ENCODE measurements at places on chromosomes 2 and 18.

DNA sequence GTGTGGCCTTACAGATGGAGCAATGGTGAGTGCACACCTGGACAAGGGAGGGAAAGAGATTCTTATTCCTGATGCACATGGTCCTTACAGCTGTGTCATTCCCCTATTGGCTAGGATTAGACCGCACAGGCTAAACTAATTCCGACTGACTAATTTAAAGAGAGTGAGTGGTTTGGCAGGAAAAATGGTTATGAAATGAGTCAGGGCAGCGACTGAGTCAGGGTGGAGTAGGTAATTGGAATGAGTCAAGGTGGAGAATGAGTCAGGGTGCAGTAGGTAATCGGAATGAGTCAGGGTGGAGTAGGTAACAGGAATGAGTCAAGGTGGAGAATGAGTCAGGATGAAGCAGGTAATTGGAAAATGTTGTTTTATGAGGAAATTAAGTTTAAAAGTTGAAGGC is 1353.7 kb upstream of the LRRTM1 start:
- DNase-seq = no peak

GRCh38 chr18:63994783-63995399 is 25.0 kb downstream of the SERPINB8 start:
- no peak for DNase-seq

GRCh38 chr2:9972621-9973479 is 21.4 kb downstream of the GRHL1 start:
- no peak for DNase-seq

DNA sequence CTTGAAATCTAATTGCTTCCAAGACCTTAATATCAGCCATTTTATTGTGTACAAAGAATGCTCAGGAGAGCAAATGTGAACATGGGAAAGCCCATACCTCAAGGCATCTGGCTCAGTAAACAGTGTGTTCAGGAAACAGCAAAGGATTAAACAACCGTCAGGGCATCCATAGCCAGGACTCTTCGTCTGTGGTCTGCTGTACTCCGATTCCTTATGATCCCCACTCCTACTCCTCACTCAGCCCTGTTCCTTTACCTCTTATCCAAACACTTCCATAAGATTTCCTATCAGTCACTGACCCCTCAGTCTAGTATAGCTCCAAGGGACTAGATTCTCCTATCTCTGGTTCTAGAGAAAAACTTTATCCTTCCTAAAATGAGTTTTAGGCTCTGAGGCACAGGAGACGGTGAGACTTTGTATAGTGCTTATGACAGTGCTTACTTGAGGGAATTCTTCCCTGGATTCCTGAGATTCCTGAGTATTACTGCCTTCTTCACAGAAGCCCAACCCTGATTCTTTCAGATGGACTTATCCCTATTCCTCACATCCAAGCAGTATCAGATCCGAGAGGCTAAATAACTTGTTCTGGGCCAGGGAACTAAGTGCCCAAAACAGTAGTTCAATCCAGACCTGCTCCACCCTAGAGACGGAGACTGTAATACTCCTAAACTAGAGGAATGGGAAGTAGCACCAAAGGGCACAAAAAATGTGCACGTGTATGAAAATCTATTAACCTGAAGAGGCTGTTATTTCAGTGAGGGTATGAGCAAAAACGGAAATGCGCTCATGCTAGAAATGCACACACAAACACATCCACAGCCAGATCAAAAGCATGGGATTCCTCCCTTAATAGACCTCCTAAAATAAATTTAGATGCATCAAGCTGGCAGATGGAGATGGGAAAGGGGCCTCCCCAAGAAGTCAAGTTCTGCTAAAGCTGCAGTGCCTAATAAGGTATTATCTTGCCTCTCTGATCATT is 42.1 kb upstream of the SIGLEC15 start:
- no peak for DNase-seq

Measured in stimulated activated CD8-positive, alpha-beta memory T cell treated with anti-CD3 and anti-CD28 coated beads, Interleukin-15, amount 100 ng/mL, for 24 hours (primary cell).